ENCODE measurements at places on chromosomes 1 and 21.

- no peak for DNase-seq
These were observed 158.6 kb upstream of the ARHGEF16 start for GRCh38 chr1:3295846-3296245.

DNA sequence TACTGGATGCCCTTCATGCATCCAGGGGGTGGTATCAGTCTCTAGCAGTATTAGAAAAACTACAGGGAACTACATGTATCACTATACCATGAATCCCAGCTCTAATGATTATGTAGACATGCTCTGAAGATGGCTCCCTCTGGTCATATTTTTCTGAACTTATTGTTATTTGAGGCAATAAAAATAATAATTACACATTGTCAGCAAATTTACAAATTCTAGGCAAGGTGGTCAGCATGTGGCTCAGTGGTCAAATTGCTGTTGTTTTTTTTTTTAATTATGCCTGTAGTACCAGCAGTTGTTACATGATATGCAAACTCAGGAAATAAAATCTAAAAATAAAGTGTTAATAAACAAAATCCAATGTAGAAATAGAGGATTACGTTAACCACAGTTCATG lies 22.5 kb downstream of the ASTN1 start:
- no peak for DNase-seq

GRCh38 chr1:30756545-30757351 lies 826 bp downstream of the LAPTM5 start:
- peak; percentile 41 for DNase-seq

DNA sequence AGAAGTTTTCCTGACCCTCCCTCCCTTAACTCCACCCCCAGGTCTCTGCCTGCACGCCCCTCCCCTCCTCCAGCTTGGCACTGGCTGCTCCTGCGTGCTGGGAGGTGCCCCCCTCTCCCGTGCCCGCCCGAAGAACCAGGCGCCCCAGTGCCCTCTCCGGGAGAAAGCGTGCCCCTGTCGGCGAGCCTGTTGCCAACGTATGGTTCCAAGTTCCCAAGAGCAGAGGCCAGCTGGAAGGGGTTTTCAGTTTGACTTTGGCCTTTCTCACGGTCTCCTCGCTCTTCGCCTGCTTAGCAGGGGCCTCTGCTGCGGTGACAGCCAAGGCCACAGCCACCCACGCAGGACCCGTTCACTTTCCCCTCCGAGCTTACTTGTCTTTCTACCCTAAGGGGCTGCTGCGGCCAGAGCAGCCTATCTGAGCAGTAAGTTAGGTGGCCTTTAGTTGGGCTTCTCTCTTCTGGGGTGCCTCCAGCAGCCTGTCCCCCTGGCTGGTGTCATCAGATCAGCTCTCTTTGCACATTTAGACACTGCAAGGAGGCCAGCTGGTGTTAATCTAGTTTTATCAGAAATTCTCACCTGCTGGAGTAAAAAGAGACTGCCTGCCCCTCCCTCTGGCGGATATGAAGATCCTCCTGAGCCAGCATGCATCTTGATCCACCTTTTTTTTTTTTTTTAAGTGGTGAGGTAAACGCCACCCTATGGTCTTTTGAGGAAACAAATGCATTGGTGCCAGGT lies 1.5 kb downstream of the STUM start:
- DNase-seq = peak; percentile 2

GRCh38 chr1:152410028-152410427 lies 4.0 kb downstream of the CRNN start:
- DNase-seq = no peak

DNA sequence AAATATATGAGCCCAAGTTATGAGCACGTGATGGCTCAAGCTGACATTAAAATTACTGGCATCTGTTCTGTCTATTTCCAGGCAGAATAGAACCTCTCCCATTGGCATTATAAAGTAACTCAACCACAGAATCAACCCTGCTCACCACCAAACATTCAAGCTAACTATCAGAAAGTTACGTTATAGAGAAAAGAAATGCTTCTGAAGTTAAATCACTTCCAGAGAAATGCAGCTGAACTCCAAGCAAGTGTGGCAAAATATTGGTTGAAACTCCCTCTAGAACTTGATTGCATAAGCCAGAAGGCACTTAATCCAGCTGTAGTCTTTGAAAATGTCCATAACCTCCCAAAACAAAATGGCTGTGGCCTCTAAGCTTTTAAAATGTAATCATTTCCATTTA lies 36.2 kb upstream of the UBE2U start:
- DNase-seq = no peak

GRCh38 chr1:72284348-72285073 lies 2.2 kb upstream of the NEGR1 start:
- DNase-seq = no peak

GRCh38 chr1:44839576-44839975 lies 3.5 kb downstream of the PTCH2 start:
- no peak for DNase-seq

DNA sequence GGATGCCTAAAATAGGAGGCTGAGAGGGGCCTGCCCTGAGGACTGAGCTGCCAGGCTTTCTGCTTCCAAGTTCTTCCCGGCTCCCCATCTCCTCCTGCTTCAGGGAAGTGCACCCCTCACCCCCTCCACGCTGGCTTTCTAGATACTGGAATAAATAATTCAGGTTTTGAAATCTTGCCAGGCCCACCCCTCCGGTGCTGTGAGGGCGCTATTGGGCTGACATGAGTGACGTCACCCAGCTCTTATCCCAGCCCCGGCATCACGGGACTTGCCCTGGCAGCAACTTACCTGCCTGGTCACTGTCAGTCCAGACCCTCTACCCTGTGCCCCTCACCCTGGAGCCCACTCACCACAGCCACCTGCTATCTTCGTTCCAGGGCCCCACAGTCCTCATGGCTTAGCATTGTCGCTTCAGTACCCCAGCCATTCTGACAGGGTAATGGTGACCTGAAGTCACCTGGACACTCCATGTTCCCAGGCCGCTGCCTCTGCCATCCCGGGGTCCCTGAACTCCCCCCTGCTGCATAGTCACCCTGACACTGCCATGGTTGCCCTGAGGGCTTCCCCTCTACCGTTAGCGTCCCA lies 819 bp upstream of the GPR3 start:
- no peak for DNase-seq

DNA sequence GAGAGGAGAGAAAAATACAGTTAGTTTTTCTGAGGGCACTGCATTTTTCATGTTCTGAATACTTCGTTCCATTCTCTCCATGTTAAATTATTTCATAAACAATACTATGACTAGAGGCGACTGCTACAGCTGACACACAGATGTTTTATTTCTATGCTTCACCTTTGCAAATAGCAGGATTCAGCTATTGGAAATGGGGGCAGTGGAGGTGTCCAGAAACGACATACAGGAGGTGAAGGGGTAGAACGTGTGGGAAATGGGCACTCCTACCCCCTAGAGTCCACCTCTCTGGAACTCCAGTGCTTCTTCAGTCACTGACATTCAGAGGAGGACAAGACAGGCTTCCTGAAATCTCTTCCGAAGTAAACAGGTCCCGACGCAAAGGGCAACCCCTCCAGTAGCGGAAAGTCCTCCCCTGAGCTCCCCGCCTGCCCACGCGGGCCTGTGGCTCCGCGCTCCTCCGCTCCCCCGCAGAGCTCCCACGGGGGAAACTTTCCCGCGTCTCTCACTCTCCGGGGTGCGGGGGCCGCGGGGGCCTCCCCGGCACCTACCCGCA lies 480 bp downstream of the DPYD start:
- DNase-seq = no peak

DNA sequence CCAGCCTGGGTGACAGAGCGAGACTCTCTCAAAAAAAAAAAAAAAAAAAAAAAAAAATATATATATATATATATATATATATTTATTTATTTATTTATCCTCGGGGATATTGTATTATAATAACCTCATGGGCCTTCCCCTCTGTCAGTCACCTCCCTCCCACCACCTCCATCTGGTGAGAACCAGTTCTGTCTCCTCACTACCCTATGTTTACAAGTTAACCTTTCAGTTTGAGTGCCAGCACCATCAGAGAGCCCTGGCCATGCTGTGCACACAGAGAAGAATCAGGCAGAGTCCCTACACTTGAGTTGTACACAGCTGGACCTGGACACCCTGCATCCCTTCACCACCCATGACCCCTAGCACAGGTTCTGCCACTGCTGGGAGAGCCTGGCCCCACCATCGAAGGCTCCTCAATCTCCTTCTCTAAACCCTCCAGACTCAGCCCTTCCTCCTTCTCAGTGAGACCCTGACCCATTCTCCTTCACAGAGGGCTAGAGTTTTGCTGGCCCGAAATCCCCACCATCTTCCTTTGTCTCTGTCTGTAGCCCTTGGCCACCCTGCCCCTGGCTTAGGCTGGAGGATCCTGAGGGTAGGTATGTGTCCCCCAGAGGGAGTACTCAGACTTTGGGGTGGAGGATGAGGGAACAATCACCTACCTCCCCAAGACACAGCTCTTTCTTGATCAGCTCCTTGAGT lies 1.2 kb downstream of the S100A5 start:
- no peak for DNase-seq

DNA sequence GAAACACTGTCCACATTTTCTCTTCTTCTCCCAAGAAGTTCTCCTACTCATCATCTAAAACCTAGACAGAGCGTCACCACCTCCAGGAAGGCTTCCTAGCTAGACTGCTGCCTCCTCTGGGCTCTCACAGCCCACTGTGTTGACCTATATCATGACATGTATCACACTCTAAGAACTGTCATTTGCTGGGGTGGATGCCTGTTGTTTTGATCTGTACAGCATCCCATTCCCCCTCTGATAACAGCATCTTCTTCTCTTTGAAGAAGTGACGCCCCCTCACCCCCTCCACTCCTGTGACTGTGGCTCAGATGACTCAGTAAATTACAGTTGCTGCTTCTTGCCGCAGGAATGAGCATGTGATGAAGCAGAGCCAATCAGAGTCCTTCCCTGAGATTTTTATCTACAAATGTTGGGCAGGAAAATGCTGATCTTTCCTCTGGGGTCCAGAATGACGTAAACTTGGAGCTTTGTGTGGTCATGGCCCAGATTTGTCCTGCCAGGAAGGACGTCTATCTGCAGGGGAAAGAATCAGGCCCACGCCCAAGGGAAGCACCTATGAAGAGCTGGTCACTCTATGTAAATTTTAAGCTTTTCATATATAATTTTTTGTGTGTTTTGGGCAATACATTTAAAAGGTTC lies 28.0 kb upstream of the FOXO6 start:
- peak; percentile 56 for DNase-seq

- no peak for DNase-seq
These were observed 718.8 kb upstream of the TMPRSS15 start for GRCh38 chr21:19122356-19122755.

- DNase-seq = no peak
These were observed 10.0 kb downstream of the YBEY start for GRCh38 chr21:46295996-46296752.

DNA sequence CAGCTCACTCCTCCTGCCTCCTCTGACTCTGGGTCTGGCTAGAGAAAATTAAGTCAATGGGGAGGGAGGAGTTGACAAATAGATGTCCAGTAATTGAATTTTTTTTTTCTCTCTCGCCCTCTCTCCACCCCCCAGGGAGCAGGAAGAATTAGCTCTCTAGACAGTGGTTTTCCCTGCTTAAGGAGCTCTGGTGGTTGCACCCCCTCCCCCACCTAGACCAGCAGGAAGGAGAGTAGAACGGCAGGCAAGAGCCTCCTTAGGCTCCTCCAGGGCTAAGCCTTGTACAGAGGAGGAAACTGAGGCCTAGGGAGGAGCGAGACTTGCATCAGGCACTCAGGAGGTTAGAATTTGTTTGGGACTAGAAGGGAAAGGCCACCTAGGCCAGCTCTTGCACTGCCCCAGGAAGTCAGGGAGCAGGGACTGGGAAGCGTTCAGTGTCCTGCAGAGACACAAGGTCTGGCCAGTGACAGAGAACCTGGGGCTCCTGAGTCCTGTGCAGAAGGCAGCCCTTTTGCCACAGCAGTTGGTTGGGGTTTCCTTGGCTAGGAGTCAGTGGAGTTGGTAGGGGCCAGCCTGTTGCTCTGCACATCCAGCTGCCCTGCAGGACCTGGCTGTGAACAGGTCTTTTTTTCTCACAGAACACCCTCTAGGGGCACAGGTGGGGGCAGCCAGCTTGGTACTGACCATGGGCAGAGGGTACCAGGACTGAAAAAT lies 49.5 kb upstream of the ACOT11 start:
- no peak for DNase-seq

DNA sequence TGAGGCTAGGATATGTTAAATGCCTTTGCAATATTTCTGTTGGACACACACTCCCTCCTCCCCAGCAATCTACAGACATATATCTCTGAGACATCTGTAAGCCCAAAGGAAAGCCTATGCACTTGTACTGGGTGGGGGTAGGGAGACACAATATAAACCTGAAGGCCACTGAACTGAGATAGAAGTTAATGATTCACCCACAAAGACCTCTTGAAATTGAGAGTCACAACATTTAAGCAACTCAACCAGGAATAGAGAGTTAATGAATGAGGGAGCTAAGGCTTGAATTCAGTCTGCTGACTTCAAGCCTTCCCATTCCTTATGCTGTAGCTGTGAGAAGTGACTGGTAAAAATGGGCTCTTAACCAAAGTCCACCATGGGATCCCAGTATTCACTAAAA lies 5.0 kb downstream of the OR10J1 start:
- DNase-seq = no peak

GRCh38 chr1:246907472-246907871 lies 24.3 kb downstream of the AHCTF1 start:
- no peak for DNase-seq

- no peak for DNase-seq
These were observed 197.3 kb downstream of the MATN1 start for GRCh38 chr1:30525971-30526651.

GRCh38 chr1:164718821-164719220 lies 159.8 kb downstream of the PBX1 start:
- no peak for DNase-seq

DNA sequence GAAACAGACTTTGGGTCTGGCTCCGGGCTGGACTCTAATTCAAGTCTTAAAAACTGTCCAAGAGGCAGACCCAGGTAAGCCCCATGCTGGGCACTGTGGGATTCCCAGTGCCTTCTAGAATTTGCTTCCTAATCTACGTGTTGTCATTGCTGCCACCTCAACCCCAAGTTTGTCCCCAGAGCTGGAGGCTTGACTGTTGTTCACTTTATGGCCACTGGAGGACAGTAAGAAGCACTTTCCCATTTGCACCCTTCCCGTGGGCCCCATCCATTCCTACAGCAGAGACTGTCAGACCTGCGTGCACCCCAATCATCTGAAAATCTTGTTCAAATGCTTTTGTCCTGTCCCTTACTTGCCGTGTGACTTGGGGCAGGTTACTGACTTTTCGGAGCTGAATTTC lies 29.4 kb upstream of the VASH2 start:
- no peak for DNase-seq

- peak; percentile 20 for DNase-seq
These were observed at the start of gene SORT1 for GRCh38 chr1:109397581-109398342. Gene SORT1 (minus strand): TSS chr1:109397918. CDS start chr1:109397892, 26 bp downstream.

DNA sequence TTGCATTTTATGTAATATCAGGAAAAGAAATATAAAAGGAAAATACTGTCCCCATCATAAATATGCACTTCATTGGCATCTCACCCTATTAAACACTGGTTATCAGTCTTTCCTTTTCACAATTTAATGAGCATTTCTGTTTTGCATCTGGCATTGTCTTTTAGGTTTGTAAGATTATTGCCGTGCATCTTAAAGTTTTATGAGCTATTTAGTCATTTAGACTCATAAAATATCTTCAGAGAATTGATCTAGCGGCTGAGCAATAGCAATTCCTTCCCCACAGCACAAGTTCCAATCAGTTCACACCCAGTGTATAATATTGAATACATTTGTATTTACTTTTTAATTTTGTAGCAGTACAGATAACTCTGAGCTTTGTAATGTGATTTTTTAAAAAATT lies 112.3 kb upstream of the C1orf105 start:
- DNase-seq = no peak

Measured in T-helper 2 cell (primary cell).